Osteoblast (primary cell): ENCODE measurements at places on chromosomes 3 and 15. TPM values are rescaled to one million over a fixed set of nuclear protein-coding genes. Genes with fewer than 3 reads are reported as not detected.

DNA sequence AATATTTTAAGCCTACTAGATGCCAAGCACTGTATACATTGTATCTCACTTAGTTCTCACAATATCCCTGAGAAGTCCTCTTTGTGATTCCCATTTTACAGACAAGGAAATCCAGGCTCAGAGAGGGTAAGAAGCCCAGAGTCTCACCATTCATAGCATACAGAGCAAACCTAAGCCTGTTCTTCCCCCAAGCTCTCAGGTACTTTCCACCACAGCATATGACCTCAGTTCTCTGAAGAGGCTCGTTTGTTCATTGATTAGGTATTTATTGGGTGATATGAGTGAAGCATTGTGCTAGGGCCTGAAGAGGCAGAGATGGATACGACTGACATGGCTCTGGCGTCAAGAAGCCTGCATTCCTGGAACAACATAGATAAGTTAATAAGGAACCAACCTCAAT, 310.9 kb upstream of the UMPS start:
- DNase-seq: no peak

GRCh38 chr3:156825795-156826143, 384 bp upstream of the LEKR1 start:
- DNase-seq: no peak

DNA sequence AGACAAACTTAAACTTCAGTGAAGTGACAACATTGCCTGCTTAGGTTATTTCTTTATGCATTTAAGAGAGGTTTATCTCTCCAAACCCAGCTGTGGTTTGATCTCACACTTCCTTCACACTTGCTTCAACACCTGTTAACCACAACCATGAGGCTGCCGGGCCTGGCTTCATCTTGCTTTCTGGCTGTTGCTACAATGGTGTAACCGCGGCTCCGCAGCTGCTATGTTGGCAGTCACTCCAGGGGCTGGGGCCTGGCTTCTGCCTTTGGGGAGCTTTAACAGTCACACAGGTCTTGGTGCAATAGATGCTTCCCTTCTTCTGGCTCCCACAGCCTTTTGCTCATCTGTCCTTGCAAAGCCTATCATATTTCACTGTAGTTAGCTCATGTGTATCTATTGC, 72.9 kb upstream of the MNS1 start:
- no peak for DNase-seq

DNA sequence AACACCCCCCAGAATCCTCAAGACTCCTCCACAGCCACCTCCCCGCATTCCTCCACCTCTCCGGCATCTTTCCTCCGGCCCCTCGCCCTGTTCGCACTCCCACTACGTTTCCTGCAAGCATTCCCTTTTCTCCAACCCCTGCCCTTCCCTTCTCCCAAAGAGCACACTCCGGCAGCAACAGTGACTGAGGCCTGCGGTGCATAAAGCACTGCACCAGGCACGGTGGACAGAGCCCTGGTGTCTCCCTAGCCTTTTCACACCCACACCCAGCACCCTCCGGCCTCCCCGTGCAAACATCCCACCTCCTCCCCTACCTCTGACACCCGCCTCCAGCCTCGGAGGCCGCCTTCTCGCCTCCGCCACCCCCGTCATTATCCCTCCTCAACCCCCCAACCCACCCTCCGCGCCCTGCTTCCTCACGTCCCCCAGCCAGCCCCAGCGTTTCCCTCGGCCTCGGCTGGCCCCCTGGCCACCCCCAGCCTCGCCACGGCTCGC, 577 bp downstream of the ZNF148 start:
- peak; percentile 88 for DNase-seq

DNA sequence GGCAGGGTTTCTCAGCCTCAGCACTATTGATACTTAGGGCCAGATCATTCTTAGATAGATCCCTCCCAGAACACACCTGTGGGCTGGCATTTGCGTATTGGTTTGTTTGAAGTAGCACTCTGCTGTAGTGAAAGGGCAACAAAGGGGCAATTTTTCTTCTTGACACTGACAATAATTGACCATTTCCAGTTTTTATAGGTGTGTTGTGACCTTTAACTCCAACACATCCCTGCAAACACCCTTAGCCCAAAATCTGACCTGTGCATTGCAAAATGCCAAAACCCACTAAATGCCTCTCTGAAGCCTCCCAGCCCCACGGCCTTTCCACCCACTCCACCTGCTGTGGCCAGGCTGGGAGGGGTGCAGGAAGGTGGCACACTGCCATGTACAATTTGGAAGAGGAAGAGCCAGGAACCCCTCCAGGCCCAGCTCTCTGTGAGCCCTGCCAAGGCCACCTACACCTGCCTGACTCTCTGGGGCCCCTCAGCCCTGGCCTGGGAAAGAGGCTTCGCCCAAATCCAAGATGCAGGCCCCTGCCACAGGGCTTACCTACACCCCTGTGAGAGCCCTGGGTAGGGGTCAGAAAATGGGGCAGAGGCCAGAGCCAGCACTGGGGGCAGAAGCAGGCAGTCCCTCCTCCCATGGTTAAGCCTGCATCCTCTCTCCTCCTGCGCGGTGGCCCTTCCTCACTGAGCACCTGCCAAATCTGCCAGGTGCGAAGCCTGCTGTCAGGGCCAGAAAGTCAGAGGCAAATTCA, 9.6 kb upstream of the CYP11A1 start:
- DNase-seq: peak; percentile 54

DNA sequence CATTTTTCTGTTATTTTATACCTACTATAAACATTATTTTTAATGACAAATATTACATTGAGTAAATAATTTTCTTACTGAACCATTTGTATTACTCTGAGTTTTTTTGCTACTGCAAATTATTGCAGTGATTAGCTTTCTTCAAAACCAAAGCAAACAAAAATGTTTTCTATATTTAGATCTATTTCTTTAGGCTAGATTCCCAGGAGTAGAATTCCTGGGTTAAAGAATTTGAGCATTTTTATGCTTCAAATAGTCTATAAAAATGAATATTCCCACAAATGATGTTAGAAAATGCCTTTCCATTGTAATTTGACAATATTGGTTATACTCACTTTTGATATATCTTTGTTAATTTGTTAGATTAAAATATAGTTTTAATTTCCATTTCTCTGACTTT, 76.8 kb downstream of the LEKR1 start:
- DNase-seq: no peak

DNA sequence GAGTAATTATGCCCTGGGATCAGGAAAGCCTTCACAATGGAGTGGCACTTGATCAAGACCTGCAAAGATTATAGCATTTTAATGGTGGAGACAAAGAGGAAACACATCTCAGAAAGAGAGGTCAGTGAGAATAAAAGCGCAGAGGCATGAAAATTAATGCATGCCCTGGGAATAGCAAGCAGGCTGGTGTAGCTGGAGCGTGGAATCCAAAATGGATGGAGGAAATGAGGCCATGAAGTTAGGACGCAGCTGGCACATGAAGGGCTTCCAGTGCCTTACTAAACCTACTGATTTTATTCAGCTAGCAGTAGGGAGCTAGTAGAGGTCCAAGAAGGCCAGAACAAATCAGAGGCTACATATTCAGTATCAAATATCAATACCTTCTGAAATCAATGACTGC, 38.1 kb downstream of the TMEM212 start:
- DNase-seq: no peak

DNA sequence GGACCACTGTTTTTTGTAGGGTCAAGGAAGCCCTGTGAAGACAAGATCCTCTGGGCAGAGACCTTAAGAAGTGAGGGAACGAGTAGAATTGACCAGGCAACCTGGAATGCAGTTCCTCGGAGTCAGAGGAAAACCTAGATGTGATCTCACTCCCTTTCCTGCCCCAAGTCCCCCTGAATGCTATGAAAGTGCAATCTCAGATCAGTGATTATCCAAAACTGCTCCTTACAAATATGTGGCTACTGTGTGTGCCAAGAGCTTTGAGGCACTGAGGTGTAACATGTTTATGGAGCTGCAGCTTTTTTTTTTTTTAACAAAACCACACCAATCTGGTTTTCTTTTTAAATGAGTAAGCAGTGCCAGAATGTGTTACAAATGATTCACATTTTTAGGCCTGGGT, 35.8 kb downstream of the THSD4 start:
- DNase-seq: peak; percentile 65

DNA sequence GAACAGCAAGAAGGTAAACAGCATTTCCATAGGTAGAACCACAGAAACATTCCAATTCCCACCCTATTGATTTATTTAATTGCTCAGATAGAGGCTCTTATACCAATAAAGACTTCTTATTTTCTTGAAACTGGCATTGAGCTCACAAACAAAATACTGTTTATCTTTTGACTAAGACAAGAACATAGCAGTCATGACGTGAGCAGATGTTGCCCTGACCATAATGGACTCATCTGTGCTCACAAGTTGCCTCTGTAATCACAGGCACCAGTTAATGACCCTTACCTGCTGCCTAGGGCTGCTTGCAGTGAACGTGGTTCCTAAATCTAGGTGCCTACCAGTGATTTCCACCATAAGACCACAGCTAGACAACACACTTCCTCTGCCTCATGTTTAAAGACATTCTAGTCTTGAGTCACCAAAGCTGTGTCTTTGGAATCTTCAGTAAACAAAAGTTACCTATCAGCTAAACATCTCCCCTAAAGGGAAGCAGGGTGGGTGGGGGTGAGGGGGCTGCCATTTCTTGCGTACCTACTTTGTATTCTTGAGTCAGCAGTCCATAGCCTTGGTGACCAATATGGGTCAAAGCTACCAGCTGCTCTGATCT, 2.1 kb downstream of the FYCO1 start:
- DNase-seq: no peak

GRCh38 chr3:27060336-27060735, 308.8 kb downstream of the NEK10 start:
- DNase-seq: no peak

- no peak for DNase-seq
Observed at GRCh38 chr3:22585504-22585903, 617.6 kb upstream of the UBE2E2 start.

DNA sequence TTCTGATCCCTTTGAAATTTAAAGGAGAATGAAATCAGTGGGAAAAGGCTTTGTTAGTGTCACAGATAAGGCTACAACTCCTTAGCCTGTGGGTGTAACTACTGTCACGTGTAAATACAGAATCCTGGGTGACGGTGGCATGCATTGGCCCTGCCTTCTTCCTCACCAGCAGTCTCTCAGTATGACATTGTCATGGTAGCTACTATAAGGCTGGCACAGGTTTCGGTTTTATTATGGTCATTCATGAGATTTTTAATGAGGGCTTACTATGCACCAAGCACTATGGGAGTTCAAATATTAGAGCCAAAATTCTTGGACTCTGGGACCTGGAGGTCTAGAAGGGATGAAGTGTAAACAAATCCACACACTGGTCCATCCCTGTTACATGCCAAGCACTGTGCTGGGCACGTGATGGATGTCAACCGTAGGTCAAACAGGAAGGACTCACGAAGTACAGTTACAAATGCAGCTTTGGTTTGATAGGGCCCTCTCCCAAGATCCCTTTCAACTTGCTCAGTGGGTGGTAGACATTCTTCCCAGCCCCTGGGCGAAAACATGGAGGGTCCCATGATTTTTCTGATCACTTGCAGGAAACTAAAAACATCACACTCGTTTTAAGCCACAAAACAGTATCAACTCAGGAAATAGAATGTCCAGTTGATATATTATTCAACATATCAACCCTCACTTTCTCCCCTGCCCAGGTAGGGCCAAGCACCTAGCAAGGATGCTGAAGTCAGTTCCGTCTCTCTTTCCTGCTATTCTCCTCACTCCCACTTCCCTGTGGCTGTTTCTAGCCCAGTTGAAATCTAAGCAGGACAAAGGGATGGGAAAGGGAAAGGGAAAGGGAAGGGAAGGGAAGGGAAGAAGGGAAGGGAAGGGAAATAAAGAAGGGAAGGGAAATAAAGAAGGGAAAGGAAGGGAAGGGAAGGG, 25.3 kb downstream of the BFSP2 start:
- peak; percentile 43 for DNase-seq

DNA sequence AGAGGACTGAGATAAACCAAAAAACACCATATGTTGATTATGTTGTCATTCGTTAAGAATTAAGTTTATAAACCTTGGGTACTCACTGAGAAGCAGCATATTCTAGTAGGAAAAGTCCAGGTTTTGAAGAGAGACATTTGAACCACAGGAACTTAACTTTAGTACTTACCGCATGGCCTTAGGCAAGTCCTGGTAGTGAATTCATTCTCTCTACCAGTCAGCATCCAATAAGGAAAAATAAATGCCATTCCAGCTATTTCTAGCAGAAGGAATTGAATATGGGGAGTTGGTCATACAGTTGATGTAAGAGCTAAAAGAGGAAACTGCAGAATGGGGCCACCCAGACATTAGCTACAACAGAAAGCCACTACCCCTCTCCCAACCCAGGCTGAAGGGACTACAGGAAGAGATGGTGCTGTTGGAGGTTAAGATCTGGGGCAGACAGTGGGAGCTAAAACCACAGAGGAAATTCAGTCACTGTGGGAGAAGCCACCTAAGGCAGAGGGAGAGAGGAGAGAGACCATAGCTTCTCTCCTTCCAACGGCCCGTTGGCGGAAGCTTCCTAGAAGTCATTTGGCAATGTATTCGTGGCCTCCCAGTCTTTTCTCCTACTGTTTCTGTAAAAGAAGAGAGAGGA, 133.8 kb upstream of the RARB start:
- DNase-seq: no peak

- DNase-seq: peak; percentile 52
Observed at GRCh38 chr3:8492744-8493511, 8.7 kb upstream of the LMCD1 start.

DNA sequence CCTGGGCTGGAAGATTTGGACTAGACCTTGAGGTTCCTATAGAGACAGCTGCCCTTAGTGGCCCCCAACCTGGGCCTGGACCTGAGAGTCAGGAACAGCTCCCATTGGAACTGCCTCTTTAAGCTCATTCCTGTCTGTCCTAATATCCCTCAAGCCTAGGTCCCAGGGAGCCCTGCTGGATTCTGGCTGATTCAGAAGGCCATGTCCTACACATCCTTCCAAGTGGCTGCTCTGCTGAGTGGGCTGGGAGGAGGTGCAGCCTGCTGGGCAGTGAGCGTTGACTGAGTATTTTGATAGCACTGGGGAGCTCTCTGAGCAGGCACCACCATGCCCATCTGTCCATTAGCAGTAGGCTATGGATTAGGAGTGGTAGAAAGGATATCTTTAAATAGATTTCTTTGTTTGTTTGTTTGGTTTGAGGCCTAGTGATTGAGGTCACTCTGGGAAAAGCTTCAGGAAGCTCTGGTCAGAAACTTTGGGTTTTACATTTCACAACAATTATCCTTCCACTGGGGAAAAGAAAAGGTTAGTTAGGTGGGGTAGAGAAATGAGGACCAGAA, 54.6 kb upstream of the ATOSA start:
- DNase-seq: no peak

The TRPM1 gene
- total RNA-seq: under 0.01 TPM in 1 of 2 replicates, not detected in the other

The B3GALNT1 gene
- 25.0 and 29.2 TPM in 2 replicates for total RNA-seq

The ZIC1 gene
- total RNA-seq: 2.1 and 3.6 TPM in 2 replicates

The SLC22A13 gene
- total RNA-seq: 0.29 and 0.36 TPM in 2 replicates

The TICRR gene
- 0.72 and 0.88 TPM in 2 replicates for total RNA-seq

The C3orf70 gene
- total RNA-seq: 1.4 and 1.5 TPM in 2 replicates

The CLEC3B gene
- 48.9 and 52.5 TPM in 2 replicates for total RNA-seq

The CCDC39 gene
- not detected in 2 replicates for total RNA-seq

The C3orf33 gene
- 2.5 and 4.7 TPM in 2 replicates for total RNA-seq
